Fibroblast of the conjunctiva (primary cell): ENCODE measurements at places on chromosomes 16 and 17.
A peak's percentile ranks its signal among the peaks of the same experiment; 100 is the strongest.

DNA sequence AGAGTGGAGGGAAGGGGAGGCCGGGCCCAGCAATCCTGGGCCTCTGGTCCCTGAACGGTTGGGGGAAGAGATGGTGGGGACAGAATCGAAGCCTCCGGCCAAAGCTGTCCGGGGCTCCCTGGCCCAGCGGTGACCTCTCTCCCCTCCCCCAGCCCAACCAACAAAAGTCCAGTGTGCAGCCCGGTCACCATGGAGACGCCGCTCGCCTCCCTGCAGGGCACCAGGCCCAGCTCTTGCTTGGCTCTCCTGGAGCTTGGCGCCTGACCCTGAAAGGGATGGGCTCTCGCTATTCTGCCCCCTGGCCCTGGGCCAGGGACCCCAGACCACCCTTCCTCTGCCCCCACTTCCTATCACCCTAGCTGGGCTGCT, 1.3 kb downstream of the METRN start:
- DNase-seq = peak; percentile 48

GRCh38 chr16:63289834-63290460, 1253.7 kb upstream of the CDH8 start:
- peak; percentile 1 for DNase-seq

GRCh38 chr17:69406941-69407340, 7.6 kb upstream of the MAP2K6 start:
- no peak for DNase-seq

DNA sequence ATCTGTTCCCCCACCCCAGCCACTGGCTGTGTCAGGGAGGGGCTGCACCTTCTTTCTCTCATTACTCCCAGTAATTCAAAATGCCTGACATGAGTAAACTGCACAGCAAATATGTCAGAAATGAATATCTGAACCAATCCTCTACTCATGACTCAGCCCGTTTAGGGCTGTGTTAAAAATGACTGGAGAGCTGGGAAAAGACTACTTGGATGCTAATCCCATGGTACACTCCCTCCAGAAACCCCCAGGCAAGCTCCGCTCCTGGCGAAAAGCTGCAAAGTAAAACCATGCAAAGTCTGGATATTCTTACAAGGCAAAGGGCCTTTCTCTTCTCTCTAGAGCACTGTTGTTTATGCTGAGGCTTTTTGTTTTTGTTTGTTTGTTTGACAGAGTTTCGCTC, 448.1 kb upstream of the DYNLRB2 start:
- DNase-seq = no peak

- DNase-seq = no peak
Measured at GRCh38 chr16:73143002-73143401, 95.1 kb upstream of the ZFHX3 start.

DNA sequence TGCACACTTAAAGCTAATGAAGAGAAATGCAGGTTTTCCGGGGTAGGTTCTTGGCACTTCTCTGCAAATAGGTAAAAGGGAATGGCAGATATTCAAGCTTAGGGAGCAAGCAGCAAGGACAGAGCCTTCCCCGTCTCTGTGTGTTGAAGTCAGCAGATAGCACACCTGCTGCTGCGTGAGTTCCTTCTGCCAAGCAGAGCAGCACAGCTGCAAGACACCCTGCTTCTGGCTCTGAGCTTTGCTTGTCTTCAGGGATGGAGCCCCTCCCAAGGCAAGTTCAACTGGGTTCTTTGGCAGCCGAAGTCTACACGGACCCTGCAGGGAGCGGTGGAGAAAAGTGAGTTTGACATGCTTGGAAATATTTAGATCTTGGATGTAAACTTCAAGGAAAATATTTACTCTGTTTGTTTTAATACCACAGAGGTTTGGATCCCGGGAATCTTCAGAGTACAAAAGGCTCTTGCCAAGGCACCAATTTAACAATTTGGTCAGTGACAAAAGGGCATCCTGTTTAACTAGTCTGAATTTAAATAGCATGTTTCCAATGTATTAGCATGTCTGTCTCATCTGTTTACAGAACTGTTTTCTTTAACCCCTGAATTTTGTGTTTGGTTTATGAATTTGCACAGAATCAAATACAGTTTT, 113.4 kb upstream of the KCNJ16 start:
- no peak for DNase-seq
